Left kidney (tissue), 8 donors: ENCODE measurements at places on chromosomes 12 and 14. TPM values are rescaled to one million over a fixed set of nuclear protein-coding genes. Genes with fewer than 3 reads are reported as not detected.

The LRRC10 gene
- 0.08 TPM for polyA plus RNA-seq

The OR6C74 gene
- polyA plus RNA-seq = not detected

The DTX1 gene
- 12.4 TPM for polyA plus RNA-seq

The HSPB8 gene
- polyA plus RNA-seq = 4.8 TPM

The SRGAP1 gene
- 29.7 TPM for polyA plus RNA-seq

The DNAJC22 gene
- 30.2 TPM for polyA plus RNA-seq

The CCNT1 gene
- 40.2 TPM for polyA plus RNA-seq

The TEDC1 gene
- 5.6 TPM for polyA plus RNA-seq

DNA sequence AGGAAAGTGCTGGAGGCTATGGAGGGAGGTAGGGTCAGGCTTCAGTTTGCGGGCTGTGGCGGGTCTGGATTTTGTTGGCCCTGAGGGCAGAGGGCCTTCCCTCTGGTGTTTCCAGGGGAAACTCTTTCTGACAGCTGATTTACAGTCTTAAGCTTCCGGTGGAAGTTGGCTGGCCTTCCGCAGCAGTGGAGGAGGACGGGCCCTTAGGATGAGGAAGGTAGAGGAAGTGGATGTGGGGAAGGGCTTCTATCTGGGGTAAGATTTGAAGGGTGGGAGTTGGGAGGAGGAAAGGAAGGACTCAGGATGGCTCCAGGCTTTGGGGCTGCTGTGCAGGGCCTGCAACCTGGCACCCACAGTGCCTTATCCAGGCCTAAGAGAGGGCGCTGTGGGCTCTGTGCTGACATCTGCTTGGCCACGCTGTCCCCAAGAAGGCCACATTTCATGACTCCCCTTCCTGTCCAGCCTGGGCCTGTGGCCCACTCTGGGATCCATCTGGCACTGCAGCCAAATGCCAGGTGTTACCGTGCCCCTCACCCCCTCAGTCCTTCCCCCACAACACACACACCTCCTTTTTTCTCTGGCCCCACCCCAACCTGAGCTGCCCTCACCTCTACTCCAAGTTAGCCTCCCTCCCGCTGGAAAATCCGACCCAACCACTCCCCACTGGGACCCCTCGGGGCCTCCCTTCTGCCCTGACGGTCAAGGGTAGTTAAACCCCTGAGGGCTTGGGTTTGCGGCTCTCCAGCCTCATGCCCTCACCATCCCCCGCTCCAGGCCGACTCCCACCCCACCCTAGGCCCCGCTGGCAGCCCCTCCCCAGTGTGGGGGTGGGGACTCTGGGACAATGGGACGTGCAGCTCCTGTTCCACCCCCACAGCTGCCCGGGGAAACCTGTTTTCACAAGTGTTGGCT, 7.7 kb upstream of the PPP1R13B start:
- peak; percentile 86 for DNase-seq

DNA sequence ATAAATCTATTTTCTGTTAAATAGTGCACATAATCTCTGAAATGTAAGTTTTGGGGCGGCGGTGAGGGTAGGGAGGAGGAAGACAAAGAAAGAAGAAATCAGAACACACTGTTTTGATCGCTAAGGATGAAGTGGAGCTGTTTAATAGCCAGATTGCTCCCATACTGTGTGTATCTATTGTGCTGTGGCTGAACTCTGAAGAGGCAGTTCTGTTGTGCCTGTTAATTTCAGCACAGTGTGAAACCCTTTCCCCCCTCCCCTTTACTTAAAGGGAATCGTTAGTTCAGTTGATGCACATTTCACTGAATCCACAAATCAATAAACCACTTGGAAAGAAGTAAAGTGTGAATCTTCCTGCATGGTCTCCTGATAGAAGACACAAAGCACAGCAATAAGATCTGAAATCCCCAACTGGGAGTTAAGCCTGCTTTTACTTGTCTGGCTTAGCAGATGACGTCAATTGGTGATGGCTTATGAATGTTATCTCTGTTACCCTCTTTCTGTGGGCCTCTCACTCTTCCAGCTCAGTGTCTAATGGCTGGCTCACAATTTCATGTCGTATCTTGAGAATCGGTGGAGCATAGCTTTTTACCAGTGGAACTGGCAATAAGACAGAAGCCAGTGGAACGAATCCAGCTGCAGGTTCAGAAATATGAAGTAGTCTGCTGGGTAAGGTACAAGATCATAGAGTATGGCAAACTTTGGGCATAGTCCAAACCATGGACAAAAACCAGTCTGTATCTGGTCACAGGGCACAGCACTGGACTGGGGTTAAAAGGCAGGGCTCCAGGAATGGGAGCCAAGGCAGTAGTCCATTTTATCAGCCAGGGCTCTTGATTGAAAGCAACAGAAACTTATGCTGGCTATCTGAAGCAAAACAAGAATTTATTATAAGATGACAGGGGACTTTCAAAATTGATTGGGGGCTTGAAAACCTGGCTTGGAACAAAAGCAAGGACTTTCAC, 413.5 kb upstream of the SEL1L start:
- DNase-seq = no peak

GRCh38 chr14:31690056-31690455, 128.9 kb downstream of the NUBPL start:
- DNase-seq = no peak
